ENCODE measurements at places on chromosomes 5 and 9.

DNA sequence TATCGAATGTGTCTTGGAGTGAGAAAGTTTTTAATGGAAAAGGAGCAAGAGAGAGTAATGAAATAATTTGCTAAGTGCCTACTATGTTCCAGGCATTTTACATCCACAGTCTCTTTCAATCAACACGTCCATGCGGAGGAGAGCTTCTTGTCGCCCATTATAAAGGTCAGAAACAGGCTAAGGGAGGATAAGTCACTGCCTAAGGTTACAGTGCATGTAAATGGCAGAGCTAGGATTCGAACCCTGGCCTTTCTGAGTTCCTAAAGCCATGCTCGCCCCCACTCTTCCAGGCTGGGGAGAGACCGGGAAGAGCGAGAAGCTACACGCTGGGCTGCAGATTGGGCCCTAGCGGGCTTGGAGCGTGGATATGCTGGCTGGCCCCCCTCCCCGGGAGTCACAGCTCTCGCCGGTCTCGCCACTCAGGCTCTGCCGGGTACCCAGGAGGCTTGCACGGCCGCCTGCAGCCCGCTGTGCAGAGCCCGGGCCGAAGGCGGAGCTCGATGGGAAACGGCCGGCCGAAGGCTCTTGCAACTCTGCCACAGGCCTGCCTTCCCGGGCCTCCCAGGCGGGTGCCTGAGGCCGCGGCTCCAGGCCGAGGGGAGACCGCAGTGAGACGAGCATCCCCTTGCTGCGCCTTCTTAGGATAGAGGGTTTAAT is 775 bp upstream of the LHX2 start:
- DNase-seq, result no peak

DNA sequence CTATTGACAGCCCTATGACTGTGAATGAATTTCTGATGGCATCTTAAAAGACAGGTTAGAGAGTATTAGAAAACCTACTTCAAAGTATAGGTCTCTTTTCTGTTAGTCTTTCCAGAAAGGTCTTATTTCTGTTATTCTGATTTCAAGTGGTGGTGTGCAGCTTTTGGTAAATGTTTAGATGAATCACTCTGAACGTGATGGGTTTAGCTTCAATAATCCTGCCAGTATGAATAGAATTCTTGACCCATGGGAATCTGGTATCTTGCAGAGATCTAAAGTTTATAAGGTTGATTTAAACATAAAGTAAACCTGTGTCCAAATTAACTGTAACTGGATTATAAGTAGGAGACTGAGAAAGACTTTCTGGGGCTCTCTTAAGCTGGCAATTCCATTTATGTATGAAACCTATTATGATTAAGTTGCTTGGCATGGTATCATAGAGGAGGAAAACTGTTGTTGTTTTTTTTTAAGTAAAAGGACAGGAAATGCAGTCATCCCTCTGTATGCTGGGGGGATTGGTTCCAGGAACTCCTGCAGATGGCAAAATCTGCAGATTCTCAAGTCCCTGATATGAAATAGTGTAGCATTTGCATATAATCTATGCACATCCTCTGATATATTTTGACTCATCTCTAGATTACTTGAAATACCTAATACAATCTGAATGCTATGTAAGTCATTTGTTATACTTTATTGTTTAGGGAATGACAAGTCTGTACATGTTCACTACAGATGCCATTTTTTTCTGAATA is 77.0 kb upstream of the ADAMTS19 start:
- DNase-seq, result no peak

DNA sequence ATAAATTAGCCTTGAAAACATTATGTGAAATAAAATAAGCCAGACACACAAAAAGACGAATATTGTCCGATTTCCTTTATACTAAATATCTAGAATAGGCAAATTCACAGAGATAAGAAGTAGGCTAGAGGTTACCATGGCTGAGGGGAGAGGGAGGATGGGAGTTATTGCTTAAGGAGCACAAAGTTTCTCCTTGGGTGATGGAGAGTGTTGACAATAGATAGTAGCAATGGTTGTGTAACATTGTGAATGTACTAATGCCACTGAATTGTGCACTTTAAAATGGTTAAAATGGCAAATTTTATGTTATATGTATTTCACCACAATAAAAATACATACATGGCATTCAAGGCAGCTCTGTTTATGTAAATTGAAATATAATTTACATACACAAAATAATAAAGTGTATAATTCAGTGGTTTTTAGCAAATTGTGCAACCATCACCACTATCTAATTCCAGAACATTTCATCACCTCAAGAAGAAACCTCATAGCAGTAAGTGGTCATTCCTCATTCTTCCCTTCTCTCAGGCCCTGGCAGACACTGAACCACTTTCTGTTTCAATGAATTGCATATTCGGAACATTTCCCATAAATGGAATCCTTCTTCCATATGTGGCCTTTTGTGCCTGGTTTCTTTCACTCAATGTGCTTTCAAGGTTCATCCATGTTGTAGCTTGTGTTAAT is 59.2 kb downstream of the NDST1 start:
- DNase-seq, result no peak

GRCh38 chr9:115978091-115978490 is 175.5 kb upstream of the PAPPA start:
- no peak for DNase-seq

DNA sequence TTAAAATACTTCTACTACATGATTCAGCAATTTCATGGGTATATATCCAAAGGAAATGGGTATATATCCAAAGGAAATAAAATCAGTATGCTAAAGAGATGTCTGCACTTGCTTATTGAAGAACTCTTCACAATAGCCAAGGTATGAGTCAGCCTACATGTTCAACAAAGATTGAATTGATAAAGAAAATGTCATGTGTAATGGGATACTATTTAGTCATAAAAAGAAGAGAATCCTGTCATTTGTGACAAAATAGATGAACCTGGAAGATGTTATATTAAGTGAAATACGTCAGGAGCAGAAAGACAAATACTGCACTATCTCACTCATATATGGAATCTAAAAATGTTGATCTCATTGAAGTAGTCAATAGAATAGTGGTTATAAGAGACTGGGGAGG is 944.5 kb upstream of the CTNND2 start:
- DNase-seq, result no peak

GRCh38 chr9:33742519-33742918 is 52.8 kb upstream of the PRSS3 start:
- no peak for DNase-seq

GRCh38 chr9:78439866-78440830 is 143.2 kb downstream of the PSAT1 start:
- DNase-seq, result no peak

GRCh38 chr9:125472926-125473701 is 211.5 kb downstream of the GAPVD1 start:
- no peak for DNase-seq

DNA sequence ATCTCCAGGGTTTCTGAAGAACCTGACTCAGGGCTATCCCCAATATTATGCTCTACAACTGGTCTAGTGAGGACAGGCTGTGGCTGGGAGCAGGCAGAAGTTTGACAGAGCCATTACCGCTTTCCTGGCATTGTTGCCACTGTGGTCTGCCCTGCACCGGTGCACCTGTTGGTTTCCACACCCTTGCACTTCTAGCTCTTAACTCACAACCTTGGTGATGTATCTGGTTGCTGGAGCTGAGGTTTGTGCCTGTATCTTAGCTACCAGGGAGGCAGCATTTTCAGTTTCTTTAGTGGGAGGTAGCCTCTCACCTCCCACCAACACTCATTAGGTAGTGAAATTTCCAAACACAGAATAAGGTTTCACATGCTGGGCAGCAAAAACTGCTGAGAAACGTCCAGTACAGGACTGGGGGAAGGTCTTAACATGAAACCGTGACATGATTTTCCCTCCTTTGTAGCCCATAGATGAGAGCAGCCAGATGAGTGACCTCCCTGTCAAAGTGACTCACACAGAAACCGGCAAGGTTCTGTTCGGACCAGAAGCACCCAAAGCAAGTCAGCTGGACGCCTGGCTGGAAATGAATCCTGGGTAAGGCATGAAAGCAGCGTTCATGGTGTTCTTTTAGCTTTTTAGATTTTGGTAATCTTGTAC is 57.7 kb downstream of the SMARCA2 start:
- DNase-seq, result no peak

DNA sequence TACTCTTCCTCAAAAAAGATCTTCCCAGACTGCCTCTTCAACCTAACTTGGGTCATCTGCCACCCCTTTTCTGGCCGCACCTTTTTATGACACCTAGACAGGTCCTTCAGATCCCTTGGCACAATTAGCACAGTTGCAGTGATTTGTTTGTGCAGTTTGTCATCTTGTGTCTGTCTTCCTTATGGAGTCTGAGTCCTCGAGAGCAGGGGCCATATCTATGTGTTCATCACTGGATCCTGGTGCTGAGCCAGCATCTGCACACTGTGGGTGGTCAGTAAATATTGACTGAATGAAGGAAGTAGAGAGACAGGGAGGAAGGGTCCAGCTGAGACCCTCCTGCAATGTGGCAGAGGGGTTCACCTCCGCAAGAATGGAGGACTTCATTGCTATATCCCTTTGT is 14.4 kb downstream of the ERGIC1 start:
- no peak for DNase-seq

GRCh38 chr5:111968459-111968858 is 211.5 kb upstream of the NREP start:
- no peak for DNase-seq

GRCh38 chr9:86948074-86948929 is 996 bp upstream of the GAS1 start:
- DNase-seq, result peak; percentile 55

GRCh38 chr9:25709941-25710340 is 31.7 kb upstream of the TUSC1 start:
- DNase-seq, result no peak

GRCh38 chr9:78821126-78821822 is 524.3 kb downstream of the PSAT1 start:
- DNase-seq, result no peak

GRCh38 chr9:129750013-129750638 is 2.7 kb downstream of the PTGES start:
- no peak for DNase-seq

- DNase-seq, result no peak
These were observed 9.9 kb downstream of the SH3RF2 start for GRCh38 chr5:145946112-145946861.

- no peak for DNase-seq
These were observed 95.7 kb downstream of the ATPSCKMT start for GRCh38 chr5:10153808-10154537.

- no peak for DNase-seq
These were observed 54.5 kb upstream of the SEMA6A start for GRCh38 chr5:116629168-116629567.

DNA sequence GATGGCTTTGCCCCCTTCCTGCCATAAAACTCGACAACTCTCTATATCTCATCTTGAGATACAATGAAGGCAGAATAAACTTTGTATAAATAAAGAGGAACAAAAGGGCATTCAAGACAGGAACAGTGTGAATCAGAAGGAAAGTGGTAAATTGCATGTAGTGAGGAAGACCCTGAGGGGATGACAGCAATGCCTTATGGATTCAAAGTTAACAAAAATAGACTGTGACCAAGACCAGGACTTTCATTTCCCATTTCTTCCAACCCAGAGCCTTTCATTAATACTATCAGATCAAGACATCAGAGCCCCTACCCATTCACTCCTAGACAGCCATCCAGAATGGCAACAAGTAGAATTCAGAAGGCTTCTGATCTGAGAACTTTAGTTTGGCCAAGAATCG is 46.4 kb upstream of the ZNF462 start:
- no peak for DNase-seq

DNA sequence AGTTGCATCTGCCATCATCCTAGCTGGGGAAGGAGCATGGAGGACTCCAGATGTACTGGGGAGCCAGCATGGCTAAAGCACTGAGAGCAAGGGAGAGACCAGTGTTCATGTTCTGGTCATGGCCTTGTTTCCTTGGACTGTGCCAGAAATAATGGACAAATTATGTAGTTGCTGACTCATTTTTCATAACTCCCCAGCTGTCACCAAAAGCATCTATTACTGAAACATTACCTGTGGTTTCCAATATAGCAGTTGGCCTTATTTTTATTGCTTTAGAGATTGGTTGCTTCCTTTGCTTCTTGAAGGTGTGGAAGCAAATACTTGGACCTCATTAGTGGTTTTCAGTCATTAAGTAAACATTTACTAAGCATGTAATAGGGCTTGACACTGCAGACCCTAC is 11.3 kb downstream of the RALGPS1 start:
- DNase-seq, result no peak

DNA sequence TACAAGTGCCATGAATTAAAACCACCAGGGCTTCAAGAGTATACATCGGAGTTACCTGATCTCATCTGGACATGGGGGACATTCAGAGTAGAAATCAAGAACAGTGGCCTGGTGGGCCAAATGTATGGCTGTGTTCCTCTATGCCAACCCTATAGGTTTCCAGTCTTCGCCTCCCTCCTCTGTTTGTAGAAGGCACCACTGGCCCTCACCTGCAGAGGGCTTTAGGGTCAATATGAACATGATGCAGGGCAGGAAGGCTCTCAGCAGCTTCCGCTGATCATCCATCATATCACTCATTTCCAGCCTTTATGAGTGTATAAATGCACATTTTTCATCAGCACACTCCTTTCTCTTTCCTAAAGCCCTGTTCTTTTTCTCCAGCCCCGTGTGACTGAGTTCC is 555.5 kb upstream of the BRINP1 start:
- DNase-seq, result no peak

GRCh38 chr9:137194909-137195308 is 5.6 kb downstream of the TPRN start:
- no peak for DNase-seq

GRCh38 chr9:98009936-98010335 is 26.8 kb downstream of the ANP32B start:
- no peak for DNase-seq

- no peak for DNase-seq
These were observed 84.4 kb downstream of the CDH18 start for GRCh38 chr5:19903611-19904010.

DNA sequence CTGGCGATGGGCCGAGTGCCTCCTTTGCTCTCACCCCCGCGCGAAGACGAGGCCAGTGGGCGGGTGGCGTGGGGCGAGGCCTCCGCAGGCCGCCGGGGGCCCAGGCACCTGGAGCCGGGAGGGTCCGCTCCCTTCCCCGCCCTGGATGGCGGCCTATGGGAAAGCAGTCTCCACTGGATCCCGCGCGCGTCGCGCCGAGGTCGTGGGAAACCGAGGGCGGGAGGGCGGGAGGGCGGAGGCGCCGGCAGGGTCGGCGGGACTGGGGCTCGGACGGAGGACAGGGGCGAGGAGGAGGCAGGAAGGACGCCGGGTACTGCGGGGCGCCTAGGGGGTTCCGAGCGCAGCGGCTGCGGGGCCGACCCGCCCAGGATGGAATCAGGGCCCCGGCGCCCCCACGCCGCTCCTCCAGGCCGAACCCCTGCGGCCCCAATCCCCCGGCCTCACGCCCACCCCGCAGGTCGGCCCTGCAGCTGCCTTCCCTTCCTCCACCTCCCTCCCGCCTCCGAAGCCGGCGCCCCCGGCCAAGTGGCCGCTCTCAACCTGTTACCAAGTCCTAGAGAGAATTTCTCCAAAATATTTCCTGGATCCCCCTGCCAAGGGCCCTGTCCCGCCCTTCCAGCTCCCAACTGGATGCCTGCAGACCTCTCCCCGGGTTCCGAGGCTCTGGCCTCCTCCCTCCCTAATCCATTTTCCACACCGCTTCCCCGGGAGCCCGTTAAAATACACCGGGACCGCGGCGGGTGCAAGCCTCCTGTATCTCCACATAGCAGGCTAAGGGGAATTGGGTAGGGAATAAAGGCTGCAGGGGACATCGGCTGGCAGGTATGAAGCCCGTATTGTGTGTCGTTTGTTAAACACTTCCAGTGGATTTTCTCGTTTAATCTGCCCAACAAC is 146.3 kb downstream of the ERCC6L2 start:
- no peak for DNase-seq

- no peak for DNase-seq
These were observed 146.8 kb downstream of the SMC2 start for GRCh38 chr9:104240890-104241289.
